ENCODE measurements at places on chromosomes 16 and 17.
A peak's percentile ranks its signal among the peaks of the same experiment; 100 is the strongest.

GRCh38 chr17:29129731-29130130, 50.5 kb downstream of the MYO18A start:
- no peak for ATAC-seq

- no peak for ATAC-seq
Measured at GRCh38 chr16:26050472-26050871, 358.7 kb downstream of the HS3ST4 start.

- ATAC-seq, result no peak
Measured at GRCh38 chr17:65527381-65527780, 34.1 kb downstream of the AXIN2 start.

- no peak for ATAC-seq
Measured at GRCh38 chr17:48546137-48546923, 1.4 kb upstream of the HOXB2 start.

GRCh38 chr17:21105064-21105894, 21.5 kb upstream of the DHRS7B start:
- ATAC-seq, result no peak

DNA sequence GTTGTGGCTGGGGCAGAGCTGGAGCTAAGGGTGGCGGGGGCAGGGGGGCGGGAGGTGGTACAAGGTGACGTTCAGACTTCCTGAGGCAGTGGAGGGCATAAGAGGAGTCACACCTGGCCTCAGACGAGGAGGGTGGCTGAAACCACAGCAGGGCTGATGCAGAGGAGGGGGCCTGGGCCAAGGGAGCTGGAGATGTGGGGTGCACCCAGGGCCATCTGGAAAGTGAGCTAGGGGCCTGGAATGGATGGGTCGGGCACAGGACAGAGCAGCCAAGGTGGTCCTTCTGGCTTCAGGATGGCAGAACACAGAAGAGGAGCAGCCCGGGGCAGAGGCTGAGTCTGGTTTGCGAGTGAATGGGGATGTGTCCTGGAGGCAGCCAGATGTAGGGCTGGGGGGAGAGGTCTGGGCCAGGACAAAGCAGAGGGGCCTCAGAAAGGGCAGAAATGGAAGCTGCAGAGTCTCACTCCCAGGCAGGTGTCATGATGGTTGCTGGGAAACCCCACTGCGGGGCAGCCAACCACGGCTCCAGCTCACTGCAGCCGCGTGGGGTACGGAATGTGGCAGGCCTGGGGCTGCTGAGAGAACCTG, 57.6 kb downstream of the PRMT7 start:
- no peak for ATAC-seq

GRCh38 chr16:20410121-20410723, 888 bp downstream of the ACSM5 start:
- ATAC-seq, result peak; percentile 43

- ATAC-seq, result peak; percentile 79
Measured at GRCh38 chr17:64155751-64156544, 26.0 kb upstream of the ERN1 start.

- peak; percentile 76 for ATAC-seq
Measured at GRCh38 chr17:27236717-27237315, 57.1 kb upstream of the WSB1 start.

GRCh38 chr17:51371732-51372151, 111.4 kb downstream of the UTP18 start:
- ATAC-seq, result peak; percentile 31

DNA sequence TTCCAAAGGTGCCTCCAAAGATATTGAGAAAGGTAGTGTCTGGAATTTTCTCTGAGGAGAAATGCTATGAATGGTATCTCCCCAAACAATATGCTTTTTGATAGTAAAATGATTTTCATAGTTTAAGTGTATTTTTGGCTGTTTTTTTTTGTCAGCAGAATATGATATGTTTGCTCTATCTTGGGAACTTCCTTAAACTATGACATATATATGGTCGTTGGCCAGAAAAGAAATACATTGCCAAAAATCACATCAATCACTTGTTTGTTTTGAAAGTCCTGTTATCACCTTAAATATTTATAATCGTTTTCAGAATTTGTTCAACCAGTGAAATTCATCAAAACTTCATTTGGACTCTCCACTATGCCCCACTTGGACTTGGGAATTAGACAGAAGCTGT, 816.9 kb downstream of the CDH11 start:
- ATAC-seq, result no peak

DNA sequence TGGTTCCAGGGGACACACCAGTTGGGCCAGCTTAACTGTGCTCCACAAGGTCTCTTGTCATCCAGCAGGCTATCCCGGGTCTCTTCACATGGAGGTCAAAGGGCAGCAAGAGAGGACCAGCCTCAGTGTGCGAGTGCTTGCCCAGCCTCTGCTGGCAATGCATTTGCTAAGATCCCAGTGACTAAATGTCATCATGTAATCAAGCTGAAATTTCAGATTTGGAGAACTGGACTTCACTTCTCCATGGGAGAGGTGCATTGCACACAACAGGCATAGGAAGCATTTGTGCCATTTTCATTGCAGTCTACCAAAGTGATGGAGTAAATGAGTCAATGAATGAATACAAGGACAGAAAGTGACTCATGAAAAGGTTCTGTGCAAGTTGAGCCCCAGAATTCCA, 51.2 kb upstream of the KDM8 start:
- ATAC-seq, result no peak

- ATAC-seq, result no peak
Measured at GRCh38 chr16:77660311-77660710, 62.0 kb upstream of the NUDT7 start.

GRCh38 chr16:9658586-9658985, 523.6 kb downstream of the GRIN2A start:
- no peak for ATAC-seq

DNA sequence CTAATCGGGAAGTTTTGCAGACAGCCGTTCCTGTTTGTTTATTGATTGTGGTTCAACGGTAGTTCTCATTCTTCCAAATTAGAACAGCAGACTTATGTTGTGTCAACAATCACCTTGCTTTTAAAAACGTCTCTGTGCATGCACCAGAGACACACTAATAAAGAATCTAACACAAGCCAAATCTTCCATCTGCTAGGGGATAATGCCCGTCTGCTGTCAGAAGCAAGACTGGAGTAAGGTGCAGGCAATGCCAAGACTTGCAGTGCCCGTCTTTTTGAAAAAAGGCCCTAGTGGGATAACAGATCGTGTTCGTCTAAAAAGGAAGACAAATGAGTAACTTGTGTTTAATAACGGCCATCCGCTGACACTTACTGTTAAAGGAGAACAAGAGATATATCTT, 158.4 kb downstream of the KCNJ2 start:
- ATAC-seq, result no peak

DNA sequence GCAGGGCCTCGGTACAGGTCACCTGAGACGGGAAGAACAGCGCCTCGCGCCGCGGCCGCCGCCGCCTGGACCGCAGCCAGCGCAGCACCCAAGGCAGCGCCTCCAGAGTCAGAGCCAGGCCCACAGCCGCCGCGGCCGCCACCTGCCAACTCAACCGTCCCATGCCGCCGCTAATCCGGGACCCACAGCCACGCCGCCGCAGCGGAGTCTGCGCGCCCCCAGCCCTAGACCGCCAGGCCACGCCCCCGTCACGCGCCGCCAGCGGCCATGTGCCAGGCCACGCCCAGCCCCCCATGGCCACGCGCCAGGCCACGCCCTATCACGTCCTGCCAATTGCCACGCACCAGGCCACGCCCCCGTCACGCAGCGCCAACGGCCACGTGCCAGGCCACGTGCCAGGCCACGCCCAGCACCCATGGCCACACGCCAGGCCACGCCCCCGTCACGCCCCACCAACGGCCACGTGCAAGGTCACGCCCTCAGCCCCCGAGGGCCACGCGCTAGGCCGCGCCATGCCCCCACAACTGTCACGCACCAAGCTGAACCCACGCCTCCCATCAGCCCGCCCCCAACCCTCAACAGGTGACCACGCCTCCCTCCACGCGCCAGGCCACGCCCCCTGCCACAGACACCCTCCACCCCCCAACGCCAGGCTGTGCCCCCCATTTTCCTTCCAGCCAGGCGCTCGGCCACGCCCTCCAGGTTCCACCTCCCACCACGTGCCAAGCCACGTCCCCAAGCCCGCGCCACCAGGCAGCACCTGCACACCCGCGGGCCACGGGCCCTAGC, at the start of gene PLD6:
PLD6 (minus strand) TSS at position 210 of the 789 bp plus-strand sequence; CDS start at position 163, 47 bp downstream.
- ATAC-seq, result peak; percentile 64

GRCh38 chr16:54944002-54944401, 13.3 kb downstream of the IRX5 start:
- ATAC-seq, result no peak

GRCh38 chr16:66594739-66595138, 9.8 kb upstream of the CMTM3 start:
- no peak for ATAC-seq

GRCh38 chr16:68217506-68217905, 18.4 kb downstream of the ESRP2 start:
- no peak for ATAC-seq

GRCh38 chr16:23059433-23059832, 89.8 kb downstream of the USP31 start:
- ATAC-seq, result no peak

DNA sequence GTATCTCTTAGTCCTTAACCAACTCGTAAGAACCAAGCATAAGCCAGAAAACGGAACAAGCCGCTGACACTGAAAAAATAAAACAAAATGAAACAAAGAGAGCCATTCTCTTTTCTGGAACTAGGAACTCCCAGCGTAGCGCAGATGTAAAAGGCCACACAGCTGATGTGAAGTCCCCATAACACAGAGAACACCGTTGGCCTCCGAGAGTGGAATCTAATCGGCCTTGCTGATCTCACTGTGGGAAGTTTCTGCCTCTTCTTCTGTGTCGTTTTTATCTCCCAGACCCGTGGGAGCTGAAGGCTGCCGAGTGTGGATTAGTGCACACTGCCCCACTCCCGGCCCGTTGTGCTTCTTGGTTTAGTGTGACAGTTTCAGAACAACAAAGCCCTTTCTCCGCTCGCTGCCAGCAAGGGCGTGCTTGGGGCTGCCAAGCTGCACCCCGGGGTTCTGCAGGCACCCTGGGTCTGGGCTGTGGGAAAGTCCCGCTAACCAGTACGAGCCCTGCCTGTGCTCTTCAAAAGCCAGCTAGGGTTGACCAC, 21.7 kb downstream of the TTYH2 start:
- ATAC-seq, result no peak

DNA sequence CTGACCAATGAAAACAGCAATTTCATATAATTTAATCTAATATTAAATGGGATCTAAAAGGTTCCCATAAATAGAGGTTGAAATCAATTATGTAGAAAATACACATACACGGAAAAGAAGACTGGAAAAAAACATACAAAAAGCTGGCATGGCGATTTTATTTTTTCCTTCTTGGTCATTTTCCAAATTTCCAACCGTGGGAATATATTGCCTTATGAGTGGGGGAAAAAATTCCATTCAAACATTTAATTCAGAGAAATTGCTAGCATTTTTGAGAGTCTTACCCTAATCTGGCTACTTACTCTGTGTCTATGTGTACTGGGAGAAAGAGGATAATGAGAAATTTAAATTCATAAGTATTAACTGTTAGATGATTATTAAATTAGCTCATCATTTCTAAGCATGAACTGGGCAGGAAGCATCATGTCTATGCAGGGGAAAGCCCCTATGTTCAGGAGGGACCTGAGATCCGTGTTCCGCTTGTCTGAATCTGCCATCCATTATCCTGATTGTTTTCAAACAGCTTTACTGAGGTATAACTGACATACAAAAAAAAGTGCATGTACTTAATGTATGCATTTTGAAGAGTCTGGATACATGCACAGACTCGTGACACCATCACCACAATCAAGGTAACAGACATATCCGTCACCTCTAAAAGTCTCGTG, 145.2 kb downstream of the XYLT1 start:
- no peak for ATAC-seq

DNA sequence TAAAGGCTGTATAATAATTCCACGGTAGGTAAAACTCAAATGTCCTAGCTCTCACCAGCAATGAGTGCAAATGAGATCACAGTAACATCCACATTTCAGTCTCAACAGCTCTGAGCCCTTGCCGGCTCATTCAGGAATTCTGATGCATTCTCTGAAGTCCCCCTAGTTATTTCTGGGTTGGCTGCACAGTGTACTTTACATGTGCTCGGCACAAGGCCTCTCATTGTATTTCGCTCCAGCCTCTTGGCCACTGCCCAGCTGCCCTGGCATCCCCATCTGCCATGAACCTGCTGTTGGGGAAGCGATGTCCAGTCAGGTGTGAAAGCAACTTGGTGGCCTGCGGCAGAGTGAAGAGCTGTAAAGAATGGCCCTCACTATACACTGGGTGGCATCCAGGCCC, 14.3 kb downstream of the PRCD start:
- no peak for ATAC-seq

GRCh38 chr16:84423416-84423837, 55.1 kb downstream of the ATP2C2 start:
- ATAC-seq, result no peak

DNA sequence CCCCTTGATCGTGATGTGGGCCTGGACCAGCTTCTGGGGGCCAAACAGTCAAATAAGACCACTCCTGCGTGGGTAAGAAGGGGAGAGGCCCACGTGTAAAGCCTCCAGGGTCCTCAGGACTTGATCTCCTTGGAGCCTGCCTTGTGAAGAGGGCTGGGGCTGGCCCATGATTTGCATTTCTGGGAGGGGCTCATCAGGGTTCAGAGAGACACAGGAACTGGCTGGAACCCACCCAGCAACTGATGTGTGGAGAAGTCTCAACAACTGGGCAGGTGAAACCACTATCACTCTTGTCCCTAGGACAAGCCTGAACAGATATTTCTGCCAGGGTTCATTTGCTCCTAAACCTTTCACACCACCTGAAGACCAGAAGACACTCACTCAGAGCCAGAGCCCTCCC, 214.7 kb downstream of the ZNF423 start:
- no peak for ATAC-seq

- peak; percentile 87 for ATAC-seq
Measured at GRCh38 chr16:31108035-31108793, at the start of gene BCKDK. TSS of gene BCKDK (plus strand) at chr16:31108386. CDS start at chr16:31109224, 838 bp downstream.

DNA sequence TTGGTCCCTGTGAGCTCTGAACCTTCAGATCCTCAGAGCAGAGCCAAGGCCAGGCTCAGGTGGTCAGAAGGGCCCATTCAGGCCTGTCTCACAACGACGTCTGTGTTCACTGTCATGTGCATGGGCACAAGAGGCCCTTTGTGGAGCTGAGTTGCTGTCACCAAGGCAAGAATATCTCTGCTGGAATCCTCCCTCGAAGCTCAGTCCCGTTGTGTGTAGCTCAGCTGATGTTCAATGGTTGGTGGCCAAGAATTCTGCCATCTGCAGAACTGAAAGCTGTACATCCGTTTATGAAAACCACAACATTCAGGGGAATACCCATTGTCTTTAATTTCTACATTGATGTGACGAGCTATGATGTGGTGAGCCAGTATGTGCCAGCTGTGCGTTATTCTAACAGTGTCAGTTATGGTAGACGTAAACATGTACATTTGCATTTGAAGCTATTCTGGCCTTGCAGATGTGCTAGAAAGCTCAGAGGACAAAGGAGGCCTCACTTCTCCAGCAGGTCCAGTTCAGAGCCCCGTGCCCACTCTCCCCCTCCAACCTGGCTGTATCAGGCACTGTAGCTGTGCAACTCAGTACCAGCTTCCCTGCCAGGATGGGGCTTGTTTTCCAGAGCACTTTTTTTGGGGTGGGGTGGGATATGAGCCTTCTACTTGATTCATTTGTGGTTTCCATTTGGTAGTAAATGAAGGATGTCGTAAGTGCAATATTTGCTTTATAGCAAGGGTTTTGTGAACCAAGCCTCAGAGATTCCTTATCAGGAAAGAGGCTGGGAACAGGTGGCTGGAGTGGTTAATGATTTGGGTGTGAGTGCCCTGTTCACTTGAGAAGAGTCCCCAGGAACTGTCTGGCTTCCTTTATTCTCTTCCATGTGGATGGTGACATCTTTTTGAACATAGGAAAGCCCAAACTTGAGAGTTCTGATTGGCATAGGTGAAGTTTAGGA, 56.1 kb downstream of the B9D1 start:
- peak; percentile 26 for ATAC-seq

Measured in gastroesophageal sphincter (tissue), 4 donors.